Right atrium auricular region (tissue), 2 donors: ENCODE measurements at places on chromosomes 6 and 20. TPM values are rescaled to one million over a fixed set of nuclear protein-coding genes. Genes with fewer than 3 reads are reported as not detected.

KHDC1 gene
- 4.8 TPM for total RNA-seq

PRSS35 gene
- 10.0 TPM for total RNA-seq

FAXC gene
- 0.16 TPM for total RNA-seq

RIPPLY2 gene
- total RNA-seq, result not detected

- H3K4me1 ChIP-seq, result no peaks in the 10 kb centered on the region
- no peak for DNase-seq
- H3K4me3 ChIP-seq, result no peak overlapping the region
- H3K27me3 ChIP-seq, result no peaks in the 10 kb centered on the region
- H3K27ac ChIP-seq, result no peak overlapping the region
- H3K36me3 ChIP-seq, result no peaks in the 10 kb centered on the region
Observed at GRCh38 chr20:61900011-61900944, 165.4 kb downstream of the TAF4 start.

- no peaks in the 10 kb centered on the region for H3K4me1 ChIP-seq
- H3K4me3 ChIP-seq, result no peak overlapping the region
- no peaks in the 10 kb centered on the region for H3K27me3 ChIP-seq
- H3K27ac ChIP-seq, result no peak overlapping the region
- no peaks in the 10 kb centered on the region for H3K36me3 ChIP-seq
Observed at GRCh38 chr6:161393839-161394364, 120.0 kb upstream of the AGPAT4 start.

GRCh38 chr20:48788486-48789072 is 39.2 kb downstream of the PREX1 start:
- H3K27me3 ChIP-seq, result no peaks in the 10 kb centered on the region
- no peak for DNase-seq
- no peak overlapping the region for H3K27ac ChIP-seq
- H3K36me3 ChIP-seq, result no peaks in the 10 kb centered on the region
- H3K4me1 ChIP-seq, result no peaks in the 10 kb centered on the region

GRCh38 chr6:110529907-110530306 is 53.5 kb upstream of the SLC22A16 start:
- no peaks in the 10 kb centered on the region for H3K4me1 ChIP-seq
- H3K36me3 ChIP-seq, result no peaks in the 10 kb centered on the region
- H3K27me3 ChIP-seq, result no peaks in the 10 kb centered on the region
- no peak for DNase-seq

- no peaks in the 10 kb centered on the region for H3K27me3 ChIP-seq
- no peaks in the 10 kb centered on the region for H3K36me3 ChIP-seq
- DNase-seq, result no peak
- H3K4me3 ChIP-seq, result no peak overlapping the region
- no peak overlapping the region for H3K27ac ChIP-seq
- no peaks in the 10 kb centered on the region for H3K4me1 ChIP-seq
Observed at GRCh38 chr6:163756079-163756478, 341.6 kb downstream of the QKI start.
